ENCODE measurements at places on chromosomes 3 and 15.
A peak's percentile ranks its signal among the peaks of the same experiment; 100 is the strongest.

DNA sequence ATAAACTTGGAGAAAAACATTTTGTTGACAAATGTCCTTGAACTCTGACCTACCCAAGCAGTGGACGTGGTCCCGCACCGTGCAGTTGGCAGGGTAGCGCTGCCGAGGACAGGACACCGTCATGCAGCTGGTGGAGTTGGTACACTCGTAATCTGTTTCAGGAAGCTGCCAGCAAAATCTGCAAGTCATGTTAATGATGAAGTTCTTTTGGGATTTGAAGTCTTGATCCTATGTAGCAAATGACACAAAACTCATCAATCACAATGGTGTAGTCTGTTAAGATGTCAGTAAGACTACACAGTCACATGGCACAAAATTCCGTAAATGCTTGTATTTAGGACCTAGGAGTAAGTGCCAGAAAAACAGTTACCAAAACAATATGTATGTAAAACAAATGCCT lies 5.5 kb downstream of the TM2D3 start:
- DNase-seq, result no peak

DNA sequence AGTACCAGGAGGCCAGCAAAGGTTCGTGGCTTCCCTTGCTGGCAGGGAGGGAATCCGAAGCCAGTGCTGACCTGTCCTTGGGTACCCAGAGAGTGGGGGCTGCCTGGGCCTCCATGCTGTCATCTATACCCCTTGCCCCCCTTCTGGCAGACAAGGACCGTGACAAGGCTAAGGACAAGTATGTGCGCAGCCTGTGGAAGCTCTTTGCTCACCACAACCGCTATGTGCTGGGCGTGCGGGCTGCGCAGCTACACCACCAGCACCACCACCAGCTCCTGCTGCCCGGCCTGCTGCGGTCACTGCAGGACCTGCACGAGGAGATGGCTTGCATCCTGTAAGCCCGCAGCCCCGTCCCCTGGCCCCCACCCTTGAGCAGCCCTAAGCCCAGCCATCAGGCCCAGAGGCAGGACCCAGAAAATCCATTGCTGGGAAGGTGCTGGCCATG lies 2.8 kb downstream of the FES start:
- DNase-seq, result no peak

- peak; percentile 24 for DNase-seq
Observed at GRCh38 chr3:24377218-24377993, 117.2 kb downstream of the THRB start.

DNA sequence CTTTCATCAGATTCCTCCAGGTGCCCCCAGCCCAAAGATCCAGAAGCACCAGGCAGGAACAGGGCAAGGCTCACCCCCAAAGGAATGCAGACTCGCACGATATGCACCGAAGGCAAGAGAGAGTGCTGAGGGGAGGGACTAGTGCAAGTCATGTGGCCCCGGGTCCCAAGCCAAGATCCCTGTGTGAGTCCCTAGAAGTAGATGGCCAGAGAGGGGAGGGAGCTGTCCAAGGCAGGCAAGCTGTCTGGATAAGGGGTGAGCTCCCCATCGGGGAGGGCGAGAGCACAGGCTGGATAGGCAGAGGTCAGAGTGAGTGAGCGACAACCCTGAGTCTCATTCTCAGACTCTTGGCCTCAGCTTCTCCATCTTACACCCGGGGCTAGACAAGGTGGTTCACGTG lies 171.5 kb upstream of the LINGO1 start:
- DNase-seq, result no peak

DNA sequence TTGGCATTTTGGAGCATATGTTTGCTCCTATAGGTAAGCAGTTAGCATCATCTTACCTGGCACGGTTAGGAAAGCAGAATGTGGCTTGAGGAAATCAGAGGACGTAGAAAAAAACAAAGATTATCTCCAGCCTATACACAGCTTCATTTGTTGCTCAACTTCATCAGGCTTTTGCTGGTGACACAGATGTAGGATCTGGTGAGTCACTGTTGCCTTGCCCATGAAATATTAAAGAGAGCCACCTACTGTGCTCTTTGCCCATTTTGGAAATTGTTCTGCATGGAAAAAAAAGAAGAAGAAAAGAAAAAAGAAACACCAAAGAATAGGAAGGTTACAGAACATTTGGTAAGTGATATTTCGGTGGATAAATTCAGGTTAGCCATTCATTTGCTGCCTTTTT lies 3.8 kb downstream of the IL1RAP start:
- DNase-seq, result peak; percentile 72

DNA sequence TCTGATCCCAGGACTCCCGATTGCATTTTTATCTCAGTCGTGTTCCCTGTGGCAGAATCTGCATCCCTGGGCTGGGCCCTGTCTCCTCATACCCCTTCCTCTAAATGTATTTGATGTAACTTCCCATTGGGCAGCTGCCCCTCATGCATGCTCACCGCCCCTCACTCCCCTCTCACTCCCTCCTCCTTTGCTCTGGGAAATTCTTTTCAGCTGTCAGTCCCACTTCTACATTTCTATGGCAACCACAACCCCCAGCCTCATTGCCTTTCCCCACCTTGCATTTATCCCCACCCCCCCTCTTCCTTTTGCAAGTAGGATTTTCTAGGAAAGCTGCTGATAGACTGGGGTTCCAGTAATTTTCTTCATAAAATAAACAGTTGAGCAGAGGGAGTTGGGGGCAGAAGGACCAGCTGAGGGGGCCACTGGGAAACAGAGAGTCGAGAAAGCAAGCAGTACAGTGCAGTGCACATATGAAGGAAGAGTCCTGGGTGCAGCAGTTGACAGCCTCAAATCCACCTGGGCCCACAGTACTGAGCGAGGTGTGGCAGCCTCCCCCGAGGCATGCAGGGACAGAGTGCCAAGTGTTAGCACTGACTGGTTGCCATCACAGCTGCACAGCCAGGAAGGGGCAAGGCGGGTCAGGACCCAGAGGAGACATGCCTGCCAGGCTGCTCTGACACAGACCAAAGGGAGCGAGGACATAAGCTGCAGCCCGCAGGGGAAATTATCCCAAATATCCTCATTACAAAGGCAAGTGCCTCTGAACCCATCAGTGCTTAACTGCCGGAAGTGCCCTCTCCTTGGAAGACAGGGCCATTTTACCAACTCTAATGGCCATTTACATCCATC lies 476.3 kb downstream of the EPHB1 start:
- no peak for DNase-seq

DNA sequence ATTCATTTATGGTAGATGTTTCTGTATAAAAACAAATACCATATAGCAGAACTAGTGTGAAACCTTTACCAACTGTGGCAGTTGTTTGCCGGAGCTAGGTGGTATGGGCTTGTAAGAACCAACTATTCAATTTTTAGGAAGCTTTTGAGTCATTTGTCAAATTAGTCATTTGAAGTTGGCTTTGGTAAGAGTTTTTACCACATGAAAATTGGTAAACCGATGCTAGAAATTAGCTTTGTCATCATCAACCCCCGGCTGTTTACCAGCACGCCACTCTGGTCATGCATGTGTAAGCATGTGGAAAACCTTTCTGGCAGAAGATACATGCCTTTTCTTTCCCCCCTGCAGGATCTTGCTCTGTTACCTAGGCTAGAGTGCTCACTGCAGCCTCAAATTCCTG lies 63.3 kb downstream of the IL1RAP start:
- DNase-seq, result no peak

GRCh38 chr3:127671523-127672428 lies 976 bp upstream of the ABTB1 start:
- no peak for DNase-seq

DNA sequence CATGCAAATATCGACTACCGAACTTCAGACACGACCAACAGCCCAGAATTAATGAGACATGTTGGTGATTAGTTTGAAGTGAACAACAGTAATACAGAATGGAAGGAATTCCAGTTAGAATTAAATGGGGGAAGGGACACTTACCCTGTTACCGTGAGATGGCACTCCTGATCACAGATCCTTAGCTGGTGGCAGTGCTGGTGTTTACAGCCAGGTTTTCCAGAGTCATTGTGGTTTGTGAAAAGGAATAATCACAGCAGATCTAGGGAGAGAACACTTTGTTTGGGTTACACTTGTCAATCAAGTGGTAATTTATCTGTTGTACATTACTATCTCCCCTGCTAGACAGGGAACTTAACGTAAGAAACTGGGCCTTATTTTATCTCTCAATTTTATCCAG lies 217.4 kb downstream of the ADAMTS9 start:
- DNase-seq, result no peak

GRCh38 chr3:136858381-136858780 lies 3.6 kb upstream of the NCK1 start:
- peak; percentile 41 for DNase-seq

GRCh38 chr3:46998852-46999515 lies 19.5 kb downstream of the NBEAL2 start:
- DNase-seq, result no peak

DNA sequence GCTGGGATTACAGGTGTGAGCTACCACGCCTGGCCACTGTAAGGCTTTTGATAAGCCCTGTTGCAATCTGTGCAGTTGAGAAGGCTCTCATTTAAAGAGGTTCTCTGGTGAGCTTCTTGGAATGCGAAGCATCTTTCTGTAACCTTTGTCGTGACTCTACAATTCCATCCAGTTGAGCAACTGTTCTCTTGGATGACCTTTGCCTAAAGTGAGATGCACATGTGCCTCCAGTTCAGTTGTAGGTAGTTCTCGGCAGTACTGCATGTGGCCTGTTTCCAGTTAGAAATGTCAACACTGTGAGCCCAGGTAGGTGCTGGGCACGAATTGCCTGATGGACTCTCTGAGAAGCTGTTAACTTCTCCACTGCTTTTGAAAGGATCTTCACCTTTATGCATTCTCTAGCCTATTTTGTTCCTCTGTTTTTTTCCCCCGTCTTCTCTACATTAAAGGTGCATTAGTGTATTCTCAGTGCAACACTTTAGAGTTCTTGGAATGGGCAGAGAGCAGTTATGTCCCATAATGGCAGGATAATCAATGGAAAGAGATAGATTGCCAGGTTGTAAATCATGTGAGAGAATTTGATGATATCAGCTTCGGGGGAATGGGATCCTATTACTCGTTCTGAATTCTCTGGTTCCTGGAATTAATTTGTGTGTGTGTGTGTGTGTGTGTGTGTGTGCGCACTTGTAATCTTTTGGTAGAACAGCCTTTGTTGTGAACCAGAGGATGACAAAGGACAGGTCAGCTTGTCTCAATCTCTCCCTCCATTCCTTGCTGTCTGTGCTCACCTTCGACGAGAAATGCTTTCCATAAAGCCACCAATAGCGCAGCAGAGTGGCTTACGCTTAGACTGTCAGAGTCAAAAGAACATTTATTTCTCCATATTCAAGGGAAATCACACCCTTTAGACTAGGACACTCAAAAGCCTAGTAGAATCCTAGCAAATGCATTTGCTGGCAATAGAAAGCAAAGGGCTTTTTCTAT lies 51.1 kb downstream of the PTPRG start:
- no peak for DNase-seq

Measured in mesenchymal stem cell (in vitro differentiated cells and primary cell).